NCI-H1417 (cell line): ENCODE measurements at places on chromosomes 12 and 14.

DNA sequence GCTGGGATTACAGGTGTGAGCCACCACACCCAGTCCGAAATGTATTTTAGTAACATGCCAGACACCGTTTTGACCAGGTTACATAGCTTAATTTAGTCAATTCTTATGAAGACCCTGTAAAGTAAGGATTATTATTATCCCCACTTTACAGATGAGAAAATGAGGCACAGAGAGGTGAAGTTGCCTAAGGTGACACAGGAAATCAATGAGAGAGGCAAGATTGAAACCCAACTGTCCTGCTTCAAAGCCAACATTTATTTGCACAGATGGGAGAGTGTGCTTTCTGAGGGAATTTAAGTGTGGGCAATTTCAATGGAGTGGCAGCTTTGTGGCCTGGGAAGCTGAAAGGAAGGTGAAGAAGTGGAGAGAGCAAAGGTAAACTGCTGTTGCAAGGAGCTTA is 19.1 kb upstream of the EPS8 start:
- no peak for DNase-seq

GRCh38 chr12:34306133-34306830 is 284.0 kb downstream of the ALG10 start:
- DNase-seq = no peak

GRCh38 chr14:104775073-104775489 is 20.5 kb downstream of the AKT1 start:
- DNase-seq = no peak

GRCh38 chr14:91059576-91060350 is 678 bp downstream of the RPS6KA5 start:
- DNase-seq = peak; percentile 77

GRCh38 chr12:45893240-45893639 is 97.1 kb downstream of the SCAF11 start:
- DNase-seq = no peak

DNA sequence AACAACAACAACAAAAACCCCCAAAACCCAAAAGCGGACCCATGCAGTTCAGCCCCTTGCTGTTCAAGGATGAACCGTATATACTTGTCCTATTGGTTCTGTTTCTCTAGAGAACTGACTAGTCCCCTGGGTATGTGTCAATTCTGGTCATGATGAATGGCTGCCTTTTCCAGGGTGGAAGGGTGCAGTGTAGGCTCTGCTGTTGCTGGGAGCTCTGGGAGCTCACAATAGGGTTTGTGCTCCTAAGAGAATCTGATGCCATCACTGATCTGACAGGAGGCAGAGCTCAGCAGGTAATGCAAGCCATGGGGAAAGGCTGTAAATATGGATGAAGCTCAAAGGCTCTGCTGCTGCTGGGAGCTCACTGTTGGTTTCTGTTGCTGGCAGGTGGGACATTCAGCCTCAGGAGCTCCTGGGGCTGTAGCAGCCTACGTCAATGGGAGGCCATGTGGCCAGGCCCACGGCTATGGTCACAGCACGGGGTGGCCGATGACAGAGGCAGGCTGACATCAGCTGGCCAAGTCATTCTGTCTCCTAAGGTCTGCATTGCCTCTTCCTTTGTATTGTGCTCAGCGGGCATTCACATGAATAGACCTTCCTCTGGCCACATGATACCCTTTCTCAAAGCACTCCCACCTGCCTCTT is 37.9 kb downstream of the DLK1 start:
- DNase-seq = no peak
